GM04503 (cell line): ENCODE measurements at places on chromosomes 12 and 14.
A peak's percentile ranks its signal among the peaks of the same experiment; 100 is the strongest.

DNA sequence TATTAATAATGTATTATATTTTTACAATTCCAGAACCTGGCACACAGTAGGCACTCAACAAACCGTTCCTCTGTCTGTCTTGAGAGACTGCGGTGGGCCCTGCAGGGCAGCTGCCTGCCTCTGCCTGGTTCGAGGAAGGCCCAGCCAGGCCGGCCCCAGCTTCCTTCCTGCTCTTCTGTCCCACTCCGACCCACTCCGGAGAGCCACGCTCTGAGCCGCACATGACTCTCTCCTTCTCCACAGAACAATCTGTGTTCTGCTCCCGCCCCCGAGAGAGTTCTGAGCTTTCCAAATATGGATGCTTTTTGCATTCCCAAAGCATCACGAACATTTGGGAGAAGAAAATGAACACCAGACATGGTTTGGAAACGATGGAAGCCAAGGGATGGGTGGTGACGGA lies 57.3 kb downstream of the TTC7B start:
- peak; percentile 36 for DNase-seq

- no peak for DNase-seq
Observed at GRCh38 chr12:100574187-100575074, 947 bp downstream of the GAS2L3 start.

DNA sequence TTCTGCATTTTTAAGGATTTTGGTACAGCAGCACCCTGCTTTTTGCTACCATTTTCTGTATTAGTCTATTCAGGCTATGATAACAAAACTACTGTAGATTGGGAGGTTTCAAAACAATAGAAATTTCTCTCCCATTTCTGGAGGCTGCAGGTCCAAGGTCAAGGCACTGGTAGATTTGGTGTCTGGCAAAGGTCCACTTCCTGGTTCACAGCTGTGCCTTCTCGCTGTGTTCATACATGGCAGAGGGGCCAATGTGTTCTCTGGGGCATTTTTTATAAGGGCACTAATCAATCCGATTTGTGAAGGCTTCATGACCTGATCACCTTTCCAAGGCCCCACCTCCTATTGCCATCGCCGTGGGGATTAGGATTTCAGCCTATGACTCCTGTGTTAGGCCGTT lies 268.1 kb upstream of the RTL1 start:
- no peak for DNase-seq

GRCh38 chr12:60144395-60144794 lies 548.6 kb downstream of the SLC16A7 start:
- DNase-seq, result no peak

DNA sequence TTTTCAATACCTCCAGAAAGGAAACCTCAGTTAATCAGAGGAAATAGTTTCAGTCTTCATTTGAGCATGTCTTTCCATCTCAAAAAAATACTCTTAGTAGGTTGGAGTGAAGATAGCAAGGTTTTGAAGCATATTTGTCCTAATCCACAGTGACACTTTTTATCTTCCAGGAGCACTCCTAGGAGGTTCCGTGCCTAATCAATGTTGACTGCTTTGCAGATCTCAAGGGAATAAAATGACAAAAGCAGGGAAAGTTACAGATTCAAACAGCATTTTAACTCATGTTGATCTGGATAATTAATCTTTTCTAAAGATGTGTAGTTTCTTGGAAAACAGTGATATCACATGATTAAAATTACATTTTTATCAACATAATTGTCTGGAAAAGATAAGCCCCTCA lies 213.9 kb downstream of the ANO6 start:
- DNase-seq, result no peak

DNA sequence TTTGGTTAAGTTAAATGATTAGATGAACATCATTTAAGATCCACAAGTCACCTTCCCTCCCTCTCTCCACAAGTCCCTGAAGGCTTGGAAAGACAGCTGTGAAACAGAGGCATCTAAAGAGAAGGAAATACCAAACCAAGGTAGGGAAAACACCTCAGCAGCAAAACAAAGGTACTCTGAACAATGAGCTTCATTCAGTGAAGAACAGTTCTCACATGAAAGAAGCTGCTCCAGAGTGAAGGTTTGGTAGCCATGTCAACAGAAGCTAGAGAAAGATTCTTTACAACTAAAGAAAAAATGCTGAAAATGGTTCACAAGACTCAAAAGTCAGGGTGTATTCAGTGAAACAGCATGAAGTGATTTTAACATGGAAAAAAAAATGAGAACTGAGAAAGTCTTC lies 69.4 kb downstream of the FGD6 start:
- no peak for DNase-seq

GRCh38 chr14:92774572-92774971 lies 19.5 kb upstream of the GOLGA5 start:
- DNase-seq, result no peak

DNA sequence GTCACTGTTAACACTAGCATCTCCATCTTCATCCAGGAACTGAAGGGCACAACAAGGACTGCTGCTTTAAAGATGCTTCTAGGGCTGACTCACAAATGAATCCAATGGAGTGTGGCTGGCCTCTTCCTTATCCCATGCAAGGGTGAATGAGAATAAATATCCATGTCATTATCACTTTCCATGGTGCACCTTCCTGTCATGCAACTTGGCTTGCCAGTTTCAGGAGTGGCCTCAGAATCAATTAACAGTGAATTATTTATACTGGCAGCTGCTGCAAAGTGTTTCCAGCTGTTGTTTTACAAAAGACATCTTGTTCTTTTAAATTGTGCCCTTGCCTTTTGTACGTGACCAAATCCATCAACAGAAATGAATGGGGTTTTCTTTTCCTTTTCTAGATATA lies 499.3 kb upstream of the TMEM132C start:
- DNase-seq, result no peak

DNA sequence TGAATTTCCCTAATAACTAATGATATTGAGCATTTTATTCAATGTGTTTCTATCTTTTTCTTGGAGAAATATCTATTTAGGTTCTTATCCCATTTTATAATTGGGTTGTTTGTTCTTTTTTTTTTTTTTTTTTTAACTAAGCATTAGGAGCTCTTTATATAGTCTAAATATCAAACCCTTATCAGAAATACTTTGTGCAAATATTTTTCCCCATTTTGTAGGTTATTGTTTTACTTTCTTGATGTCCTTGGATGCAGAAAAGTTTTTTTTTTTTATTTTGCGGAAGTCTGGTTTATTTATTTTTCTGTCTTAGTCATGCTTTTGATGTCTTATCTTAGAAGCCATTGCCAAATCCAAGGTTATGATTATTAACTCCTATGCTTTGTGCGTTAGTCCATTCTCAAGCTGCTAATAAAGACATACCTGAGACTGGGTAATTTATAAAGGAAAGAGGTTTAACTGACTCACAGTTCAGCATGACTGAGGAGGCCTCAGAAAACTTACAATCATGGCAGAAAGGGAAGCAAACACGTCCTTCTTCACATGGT lies 434.3 kb upstream of the TBX3 start:
- no peak for DNase-seq
